NCI-H1105 treated with DMSO at 0.1 percent for 48 hours (cell line): ENCODE measurements at places on chromosomes 5 and 9.

GRCh38 chr9:98465799-98466198 lies 210.3 kb upstream of the TBC1D2 start:
- DNase-seq = no peak

DNA sequence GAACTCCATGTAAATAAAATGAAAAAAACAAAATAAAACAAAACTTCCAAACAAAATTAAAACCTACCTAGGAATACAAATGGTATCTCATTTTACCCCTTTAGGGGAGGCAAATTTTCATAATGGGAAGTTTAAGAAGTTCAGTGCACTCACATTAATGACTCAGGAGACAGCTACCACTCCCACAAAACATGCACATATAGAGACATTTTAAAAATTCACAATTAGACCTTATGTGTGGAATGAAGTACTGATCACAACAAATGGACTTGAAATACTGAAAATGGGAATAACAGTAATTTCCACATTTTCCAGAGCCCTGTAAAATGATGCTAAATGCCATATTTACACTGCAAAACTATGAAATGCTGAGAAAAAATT lies 91.8 kb downstream of the FANCC start:
- no peak for DNase-seq

GRCh38 chr9:110179734-110180133 lies 28.2 kb downstream of the C9orf152 start:
- DNase-seq = no peak

DNA sequence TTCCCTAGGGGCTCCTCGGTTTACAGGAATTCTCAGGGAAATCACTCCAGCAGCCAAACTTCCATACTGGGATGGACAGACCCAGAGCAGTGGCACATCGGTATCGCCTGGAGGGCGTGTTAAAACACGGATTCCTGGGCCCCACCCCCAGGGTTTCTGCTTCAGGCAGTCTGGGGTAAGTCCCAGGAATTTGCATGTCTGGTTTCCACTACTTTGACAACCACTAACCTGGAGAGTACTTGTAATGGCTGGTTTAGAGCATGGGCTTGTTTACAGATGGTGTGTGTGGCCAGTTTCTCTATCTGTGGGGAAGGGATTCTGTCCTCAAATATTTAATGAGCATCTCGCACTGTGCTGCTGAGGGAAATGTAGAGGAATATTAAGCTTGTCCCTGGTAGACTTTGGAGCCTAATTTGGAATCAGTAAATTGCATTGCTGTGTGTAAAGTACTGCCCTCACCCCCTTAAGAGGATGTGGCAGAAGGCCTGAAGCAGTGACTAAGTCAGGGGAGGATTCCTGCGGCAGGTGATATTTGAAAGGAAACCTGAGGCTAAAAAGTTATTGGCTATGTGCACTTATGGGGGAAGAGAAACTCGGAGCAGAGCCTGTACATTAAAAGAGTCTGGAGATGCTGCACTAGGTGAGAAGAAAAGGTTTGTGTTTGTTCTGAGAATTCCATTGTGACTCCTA lies 18.6 kb upstream of the TJP2 start:
- DNase-seq = no peak

DNA sequence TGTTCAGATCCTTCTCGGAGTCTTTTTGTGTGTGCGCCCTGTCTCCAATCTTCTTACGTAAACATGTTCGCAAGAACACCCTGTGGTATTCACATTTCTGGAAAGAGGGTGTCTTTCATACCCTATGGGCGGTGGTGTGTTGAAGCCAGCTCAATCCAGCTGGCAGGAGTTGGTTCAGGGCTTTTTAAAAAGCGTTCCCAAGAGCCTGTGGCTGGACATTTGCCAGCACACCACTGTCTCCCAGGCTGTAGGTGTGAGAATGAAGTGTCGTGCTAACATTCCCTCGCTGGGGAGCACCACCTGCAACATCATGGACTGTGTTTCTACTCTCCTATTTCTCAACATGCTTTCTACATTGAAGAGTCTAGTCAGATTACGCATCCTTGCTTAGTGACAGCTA lies 51.7 kb downstream of the S1PR3 start:
- DNase-seq = peak; percentile 36

DNA sequence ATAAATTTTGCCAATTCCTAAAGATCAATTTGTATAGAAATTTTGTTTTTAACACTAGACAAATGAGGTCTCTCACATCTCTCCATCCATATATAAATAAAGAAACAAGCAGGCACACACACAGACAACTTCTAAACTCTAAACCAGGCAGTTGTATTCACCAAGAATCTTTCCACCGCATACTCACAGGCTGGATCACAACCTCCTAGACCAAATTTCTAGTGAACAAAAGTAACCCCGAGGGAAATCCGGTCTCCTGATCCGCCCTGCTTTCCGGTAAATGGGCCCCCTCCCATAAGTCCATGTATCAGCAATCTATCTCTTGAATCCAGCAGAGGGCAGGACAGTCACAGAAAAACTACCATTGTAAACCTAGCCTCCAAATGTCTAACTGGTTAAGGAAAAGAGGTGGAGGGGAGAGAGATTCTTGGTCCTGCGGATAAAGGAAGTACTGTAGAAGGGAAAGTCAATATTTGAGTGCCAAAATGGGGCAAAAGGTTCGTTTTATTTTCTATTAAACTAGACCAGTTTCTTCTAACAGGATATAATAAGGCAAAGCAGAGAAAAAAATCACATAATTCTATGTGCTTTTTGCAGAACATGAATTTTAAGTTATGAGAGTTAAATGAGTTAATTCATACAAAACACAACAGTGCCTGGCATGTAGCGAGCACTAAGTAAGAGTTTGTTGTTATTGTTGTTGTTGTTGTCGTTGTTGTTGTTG lies 4.8 kb upstream of the SMU1 start:
- peak; percentile 89 for DNase-seq

GRCh38 chr5:43041669-43042175 lies 1.6 kb upstream of the ANXA2R start:
- peak; percentile 78 for DNase-seq

- DNase-seq = no peak
Observed at GRCh38 chr5:68519143-68519542, 303.6 kb downstream of the PIK3R1 start.

DNA sequence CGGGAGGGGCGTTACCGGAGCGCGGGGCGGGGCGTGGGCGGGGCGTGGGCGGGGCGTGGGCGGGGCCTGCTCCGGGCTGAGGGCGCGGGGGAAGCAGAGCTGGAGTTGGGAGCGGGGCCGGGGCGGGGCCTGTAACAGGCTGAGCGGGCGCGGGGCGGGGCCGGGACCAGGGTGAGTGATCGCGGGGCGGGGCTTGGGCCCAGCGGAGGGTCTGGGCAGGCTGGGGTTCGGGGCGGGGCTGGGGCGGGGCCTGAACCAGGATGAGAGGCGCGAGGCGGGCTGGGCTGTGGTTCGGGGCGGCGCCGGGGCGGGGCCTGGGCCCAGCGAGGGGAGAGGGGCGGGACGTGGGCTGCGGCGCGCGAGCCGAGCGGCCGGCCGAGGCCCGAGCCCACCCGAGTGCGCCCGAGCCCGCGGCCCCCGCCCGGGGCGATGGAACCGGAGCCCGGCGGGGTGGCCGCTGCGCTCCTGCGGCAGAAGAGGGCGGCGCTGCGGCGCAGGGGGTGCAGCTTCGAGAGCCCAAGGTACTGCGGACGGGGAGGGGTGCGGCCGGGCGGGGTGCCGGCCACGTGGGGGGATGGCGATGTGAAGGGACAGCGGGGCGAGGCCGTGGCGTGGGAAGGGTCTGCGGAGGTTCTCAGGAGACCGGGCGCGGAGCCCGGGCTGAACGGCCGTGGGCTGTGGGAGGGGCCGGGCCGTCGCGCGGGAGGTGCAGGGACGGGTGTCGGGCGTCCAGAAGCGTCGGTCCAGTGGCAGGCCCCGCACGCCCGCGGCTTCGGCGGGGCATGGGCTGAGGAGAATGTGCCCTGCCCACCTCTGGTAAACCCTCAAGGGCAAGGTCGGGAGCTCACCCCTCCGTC lies 39.5 kb upstream of the GARNL3 start:
- peak; percentile 85 for DNase-seq

DNA sequence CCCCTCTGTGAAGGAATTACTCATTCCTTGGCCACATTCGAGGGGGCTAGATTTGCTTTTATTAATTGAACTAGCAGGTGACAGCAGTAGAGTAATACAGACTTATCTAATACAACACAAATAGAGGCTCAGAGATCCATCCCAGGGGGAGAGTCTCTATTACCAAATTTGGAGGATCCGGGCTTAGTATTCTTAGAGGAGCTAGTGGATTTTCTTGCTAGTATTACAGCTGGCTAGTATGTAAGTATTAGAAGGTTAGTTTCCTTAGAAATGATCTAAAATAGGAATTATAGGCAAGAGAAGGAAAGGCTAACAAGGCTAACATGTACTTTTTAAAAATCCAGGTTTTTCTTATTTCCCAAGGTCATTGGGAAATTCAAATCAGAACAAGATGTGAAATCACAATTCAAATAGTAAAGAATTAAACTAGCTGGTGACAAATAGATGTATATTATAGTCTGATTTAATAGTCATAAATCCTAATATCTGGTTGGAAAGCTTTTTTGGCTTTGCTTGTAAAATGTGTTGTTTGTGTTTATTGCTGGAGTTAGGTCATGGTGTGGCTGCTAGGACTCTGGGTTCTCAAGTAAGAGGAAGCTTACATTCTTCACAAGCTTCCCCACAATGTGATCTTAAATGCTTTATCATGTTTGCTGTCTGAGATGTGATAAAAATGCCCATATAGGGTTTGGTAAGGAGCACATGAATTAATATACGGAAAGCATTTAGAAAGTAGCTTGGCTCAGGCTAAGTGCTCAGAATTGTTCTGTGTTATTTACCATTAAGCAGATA lies 160.4 kb upstream of the MPDZ start:
- DNase-seq = no peak

DNA sequence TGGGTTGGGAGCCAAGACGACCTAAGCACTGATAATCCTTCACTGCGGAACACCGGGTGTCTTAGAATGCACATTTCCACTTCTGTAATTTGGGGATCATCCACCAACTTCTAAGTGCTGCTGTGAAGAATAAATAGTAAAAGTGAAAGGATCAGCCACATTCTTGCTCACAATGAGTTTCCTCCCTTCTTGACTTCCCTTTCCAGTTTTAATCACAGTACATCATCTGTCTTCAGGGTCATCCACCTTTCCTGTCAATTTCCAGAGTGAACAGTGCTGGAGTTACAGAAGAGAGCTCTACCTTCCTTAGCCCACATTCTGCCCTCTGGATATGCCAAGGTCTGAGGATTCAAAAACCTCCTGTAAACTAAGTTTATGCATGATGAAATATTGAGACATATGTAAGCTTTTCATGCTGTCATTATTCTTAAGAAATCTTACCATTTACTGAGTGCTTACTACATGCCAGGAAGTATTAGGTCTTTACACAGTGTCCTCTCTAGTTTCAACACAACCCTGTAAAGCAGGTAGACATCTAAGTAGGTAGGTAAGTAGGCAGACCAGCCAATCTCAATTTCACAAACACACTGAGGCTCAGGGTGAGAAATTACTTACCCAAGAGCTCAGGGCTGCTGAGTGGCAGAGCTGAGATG lies 105.2 kb downstream of the CDK5RAP2 start:
- no peak for DNase-seq

DNA sequence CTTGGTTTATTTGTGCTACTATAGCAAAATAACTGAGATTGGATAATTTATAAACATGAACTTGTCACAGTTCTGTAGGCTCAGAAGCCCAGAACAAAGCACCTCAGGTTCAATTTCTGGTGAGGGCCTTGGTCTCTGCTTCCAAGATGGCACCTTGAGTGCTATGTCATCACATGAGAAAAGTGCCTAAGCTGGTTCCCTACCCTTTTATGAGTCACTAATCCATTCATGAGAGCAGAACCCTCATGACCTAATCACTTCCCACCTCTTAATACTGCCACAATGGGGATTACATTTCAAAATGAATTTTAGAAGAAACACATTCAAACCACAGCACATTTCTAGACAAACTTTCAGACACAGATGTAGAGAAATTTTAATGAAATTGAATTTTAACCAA lies 98.2 kb upstream of the PRSS3 start:
- no peak for DNase-seq

DNA sequence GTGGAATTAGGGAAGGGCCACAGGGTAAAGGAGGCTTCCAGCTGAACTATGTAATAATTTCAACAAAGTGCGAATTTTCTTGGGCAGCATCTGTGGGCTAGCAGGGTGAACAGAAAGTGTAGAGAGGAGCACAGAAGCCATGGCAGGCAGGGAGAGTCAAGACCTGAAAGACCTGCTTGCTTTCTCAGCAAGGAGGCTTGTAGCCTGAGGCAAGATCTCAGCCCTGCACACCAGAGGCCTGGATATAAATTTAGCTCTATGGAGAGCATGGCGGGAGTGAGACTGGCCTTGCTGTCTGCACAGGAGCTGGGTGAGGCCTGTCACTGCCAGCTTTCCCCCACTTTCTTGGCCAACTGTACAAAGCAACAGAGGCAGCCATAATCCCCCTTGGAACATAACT lies 32.1 kb upstream of the SH3TC2 start:
- DNase-seq = no peak

- no peak for DNase-seq
Observed at GRCh38 chr9:10946676-10947410, 334.0 kb upstream of the PTPRD start.

GRCh38 chr9:591292-591691 lies 250.2 kb upstream of the DMRT1 start:
- DNase-seq = no peak

DNA sequence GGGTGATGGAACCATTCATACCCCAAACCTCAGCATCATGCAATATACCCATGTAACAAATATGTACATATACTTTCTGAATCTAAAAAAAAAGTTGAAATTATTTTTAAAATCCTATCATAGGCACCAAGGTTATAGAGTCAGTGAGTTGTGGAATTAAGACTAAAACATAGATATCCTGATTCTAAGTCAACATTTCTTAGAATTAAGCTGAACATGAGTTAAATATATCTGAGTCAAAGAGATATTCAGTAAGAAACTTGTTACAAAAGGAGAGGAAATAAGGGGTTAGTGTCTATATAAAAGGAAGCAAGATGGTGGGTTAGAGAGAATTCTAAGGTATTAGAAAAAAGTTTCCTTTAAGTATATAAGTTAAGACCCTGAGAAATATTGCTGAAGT lies 89.9 kb downstream of the CCDC192 start:
- DNase-seq = no peak

- DNase-seq = no peak
Observed at GRCh38 chr5:133083901-133084300, 32.1 kb downstream of the HSPA4 start.

DNA sequence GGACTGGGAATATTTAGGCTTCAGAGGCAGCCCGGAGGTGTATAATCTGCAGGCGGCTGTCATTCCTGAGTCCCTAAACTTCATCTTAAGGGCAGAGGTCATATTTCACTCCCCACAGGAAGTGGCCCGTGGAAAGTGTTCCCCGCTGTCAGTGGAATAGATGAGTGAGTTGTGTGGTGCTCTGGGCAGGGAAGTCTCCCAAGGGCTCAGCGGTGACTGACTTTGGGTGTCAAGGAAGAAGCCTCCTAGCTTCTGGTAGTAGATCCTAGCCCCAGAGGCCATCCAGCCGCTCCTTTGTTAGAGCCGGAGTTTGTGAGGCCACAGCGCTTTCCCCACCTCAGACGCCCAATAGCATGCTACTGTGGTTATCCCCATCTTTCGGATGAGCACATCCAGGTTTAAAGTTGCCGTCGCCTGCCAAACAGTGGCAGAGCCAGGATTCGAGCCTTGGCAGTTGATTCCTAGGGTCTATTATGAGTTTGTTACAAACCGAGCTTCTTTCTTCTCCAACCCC lies 38.9 kb upstream of the TIFAB start:
- DNase-seq = no peak

- DNase-seq = no peak
Observed at GRCh38 chr9:117723986-117724625, 19.9 kb downstream of the TLR4 start.
